ENCODE measurements at places on chromosomes 4 and X. TPM values are rescaled to one million over a fixed set of nuclear protein-coding genes. Genes with fewer than 3 reads are reported as not detected.
A peak's percentile ranks its signal among the peaks of the same experiment; 100 is the strongest.

GRCh38 chrX:39518476-39519029 lies 579.2 kb downstream of the BCOR start:
- DNase-seq, result no peak

- DNase-seq, result peak; percentile 18
These were observed 10.6 kb downstream of the CENPVL3 start for GRCh38 chrX:51608126-51608525.

DNA sequence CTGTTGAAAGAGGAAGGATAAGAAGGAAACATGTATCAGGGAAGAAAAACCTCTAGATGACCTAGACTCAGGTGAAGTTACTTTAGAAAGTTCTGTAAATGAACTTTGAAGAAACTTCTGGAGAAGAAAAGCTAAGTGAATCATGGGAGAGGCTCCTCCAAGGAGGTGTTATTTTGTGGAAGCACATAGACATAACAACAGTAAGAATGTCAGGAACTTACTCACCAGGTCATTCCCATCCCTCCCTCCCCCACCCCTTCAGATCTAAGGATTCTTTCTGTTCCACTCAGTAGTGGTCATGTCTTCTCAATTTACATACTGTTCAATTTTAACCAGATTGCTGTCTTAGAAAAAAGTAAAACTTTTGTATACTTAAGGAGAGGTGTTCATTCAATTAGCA lies 310.5 kb upstream of the DDX53 start:
- no peak for DNase-seq

DNA sequence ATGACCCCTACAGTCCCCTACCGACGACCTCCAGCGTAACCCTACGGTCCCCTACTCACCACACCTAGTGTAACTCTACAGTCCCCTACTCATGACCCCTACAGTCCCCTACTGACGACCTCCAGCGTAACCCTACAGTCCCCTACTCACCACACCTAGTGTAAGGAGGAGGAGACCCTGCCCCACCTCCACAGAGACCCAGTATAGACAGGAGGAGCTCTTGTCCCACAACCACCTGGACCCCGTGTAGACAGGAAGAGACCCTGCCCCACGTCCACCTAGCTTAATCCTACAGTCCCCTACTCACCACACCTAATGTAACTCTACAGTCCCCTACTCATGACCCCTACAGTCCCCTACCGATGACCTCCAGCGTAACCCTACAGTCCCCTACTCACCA lies 26.9 kb downstream of the CSF2RA start:
- no peak for DNase-seq

PHOX2B gene
- not detected for total RNA-seq

FAM184B gene
- total RNA-seq, result not detected

Measured in fibroblast of villous mesenchyme (primary cell).